Osteoblast (primary cell): ENCODE measurements at places on chromosomes 5 and 9.
A peak's percentile ranks its signal among the peaks of the same experiment; 100 is the strongest.

- DNase-seq: no peak
These were observed 578.6 kb downstream of the RAB3C start for GRCh38 chr5:59161221-59162105.

DNA sequence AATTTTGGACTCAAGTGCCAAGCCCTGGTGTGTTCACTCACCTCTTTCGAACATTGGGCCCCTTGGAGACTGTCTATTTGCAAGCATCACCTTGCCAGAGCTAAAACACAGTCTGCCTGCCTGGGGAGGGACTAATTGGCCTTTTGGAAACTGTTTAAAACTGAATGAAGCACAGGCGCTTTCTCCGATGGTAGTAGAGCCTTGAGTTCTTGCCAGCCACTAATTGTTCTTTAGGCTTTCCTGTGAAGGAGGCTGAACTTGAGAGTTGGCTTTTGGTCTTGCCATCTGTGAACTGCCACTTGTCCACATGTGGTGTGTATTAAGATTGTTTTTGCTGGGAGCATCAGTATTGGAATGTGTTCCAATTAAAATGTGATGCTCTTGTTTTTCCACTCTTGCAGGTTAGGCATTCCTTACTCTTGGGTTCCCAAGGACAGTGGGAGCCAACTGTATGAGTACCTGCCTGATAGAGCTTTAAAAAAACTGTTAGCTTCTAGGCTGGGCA, 26.0 kb downstream of the GARNL3 start:
- DNase-seq: no peak

DNA sequence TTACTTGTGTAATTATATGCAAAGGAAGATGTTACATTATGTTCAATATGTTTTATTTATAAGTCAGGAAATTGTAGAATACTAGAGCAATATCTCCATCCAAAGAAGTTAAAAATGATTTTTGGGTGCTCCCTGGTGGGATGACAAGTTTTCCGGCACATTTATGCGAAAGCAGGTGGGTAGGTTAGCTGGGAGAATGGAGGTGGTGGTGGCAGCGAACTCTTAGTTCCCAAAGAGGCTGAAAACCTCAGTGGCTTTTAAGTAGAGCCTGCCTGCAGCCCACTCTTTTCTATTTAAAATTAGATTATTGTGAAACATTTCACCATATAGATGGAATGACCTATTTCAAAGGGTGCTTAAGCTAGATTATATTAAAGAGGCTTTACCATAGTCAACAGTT, 51.8 kb downstream of the ANKRD33B start:
- no peak for DNase-seq

DNA sequence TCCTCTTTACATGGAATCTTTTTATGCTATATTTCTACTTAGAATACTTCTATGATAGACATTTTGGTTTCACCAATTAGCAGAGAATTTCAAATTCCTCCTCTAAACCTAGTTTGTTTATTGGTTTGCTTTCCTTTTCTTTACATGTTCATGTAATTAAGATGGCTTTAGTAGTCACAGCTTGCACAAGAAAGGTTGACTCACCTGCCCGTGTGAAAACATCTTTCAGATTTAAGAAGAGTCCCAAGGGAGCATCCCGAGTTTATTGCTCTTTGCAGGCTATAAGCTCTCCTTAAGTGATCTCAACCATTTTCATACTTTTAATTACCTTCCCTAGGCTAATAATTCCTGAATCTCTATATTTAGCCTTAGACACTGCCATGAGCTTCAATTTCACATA, 28.9 kb downstream of the TYRP1 start:
- DNase-seq: no peak

GRCh38 chr5:88682131-88682530, 200.9 kb downstream of the MEF2C start:
- DNase-seq: peak; percentile 62

GRCh38 chr5:154401931-154402330, 43.9 kb upstream of the SAP30L start:
- peak; percentile 63 for DNase-seq

- no peak for DNase-seq
These were observed 4.6 kb downstream of the ARHGEF37 start for GRCh38 chr5:149585910-149586309.

DNA sequence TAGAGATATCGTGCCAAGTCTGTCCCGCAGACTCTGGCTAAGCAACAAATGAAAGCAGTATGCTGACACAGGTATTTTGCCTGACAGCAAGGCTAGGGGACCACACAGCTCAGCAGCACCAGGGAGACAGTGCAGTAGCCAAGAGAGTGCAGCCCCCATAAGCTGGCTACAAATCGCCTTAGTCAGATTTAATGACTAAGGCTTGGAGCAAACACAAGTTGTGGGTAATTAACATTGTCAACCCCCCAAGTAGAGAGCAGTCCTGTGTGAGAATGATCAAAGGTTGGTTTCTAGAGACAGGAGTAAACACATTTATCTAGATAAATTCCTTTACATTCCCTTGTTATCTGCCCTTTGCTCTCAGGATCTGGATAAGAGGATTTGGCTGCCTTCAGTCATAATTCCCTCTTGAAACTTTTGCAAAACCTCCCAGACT, 1434.5 kb upstream of the CDH6 start:
- no peak for DNase-seq

DNA sequence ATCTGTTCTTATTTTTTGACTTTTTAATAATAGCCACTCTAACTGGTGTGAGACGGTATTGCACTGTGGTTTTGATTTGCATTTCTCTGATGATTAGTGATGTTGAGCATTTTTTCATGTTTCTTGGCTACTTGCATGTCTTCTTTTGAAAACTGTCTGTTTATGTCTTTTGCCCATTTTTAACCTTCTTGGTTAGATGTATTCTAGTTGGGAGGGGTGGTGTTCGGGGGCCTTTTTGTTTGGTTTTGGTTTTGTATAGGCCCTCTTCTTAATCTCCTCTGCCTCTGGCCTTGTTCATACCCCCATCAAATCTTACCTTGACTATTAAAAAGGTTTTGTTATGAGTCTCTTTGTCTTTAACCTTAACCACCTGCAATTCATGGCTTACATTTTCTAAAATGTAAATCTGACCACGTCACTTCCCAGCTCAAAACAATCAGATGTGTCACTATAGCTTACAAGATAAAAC, 107.8 kb upstream of the NR4A3 start:
- no peak for DNase-seq
